ENCODE measurements at places on chromosomes 13 and 19.

DNA sequence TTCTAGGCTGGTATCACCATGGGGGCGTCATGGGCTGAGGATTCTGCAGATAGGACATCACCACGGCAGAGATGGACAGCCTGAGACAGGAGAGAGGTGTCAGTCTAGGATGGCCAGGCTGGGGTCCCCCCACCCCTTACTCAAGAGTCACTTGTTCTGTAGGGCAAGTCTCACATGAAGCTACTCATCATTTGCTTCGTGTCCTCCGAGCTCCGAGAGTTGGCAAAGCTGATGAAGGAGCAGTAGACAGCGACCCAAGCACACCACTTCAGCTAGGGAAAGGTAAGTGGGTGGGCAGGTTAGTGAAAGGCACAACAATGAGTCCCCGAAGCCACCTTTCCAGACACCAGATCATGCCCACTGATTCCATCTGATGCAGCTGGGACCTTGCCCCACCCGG, 1.7 kb downstream of the WDR83 start:
- no peak for DNase-seq

GRCh38 chr13:45356966-45357672, 16.1 kb upstream of the TPT1 start:
- no peak for DNase-seq

- DNase-seq, result no peak
These were observed 100.4 kb upstream of the GJB6 start for GRCh38 chr13:20332361-20333096.

GRCh38 chr19:12984143-12984627, 11.1 kb upstream of the NFIX start:
- peak; percentile 20 for DNase-seq

DNA sequence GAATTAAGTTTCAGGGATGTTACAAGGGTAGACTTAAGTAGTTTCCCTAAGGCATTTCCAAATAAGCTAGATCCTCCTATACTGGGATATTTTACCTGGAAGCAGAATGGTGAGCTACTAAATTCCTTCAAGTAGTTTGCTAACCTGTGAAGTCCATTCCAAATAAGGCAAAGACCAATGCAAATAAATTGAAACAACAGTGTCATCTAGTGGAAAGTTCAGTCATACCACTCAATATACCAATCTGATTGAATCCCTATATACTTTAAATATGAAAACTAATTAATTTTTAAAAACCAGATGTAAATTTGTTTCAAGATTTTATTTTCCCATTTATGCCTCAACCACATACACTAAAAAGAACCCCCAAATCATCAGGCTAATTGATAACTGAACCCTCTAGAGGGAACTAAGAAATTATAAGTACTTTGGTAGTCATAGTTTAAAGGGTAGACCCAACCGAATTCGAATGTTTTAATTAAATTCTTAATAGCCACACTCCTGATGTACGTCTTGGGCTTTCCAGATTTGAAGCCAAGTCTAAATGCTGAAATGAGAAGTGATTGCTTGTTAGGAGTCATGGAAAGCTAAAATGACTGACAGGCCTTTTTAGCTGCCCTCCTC, 223.7 kb downstream of the TBC1D4 start:
- no peak for DNase-seq

- DNase-seq, result no peak
These were observed 92.8 kb upstream of the FARP1 start for GRCh38 chr13:98050041-98050466.

- no peak for DNase-seq
These were observed 3.9 kb downstream of the BCKDHA start for GRCh38 chr19:41401483-41401882.

DNA sequence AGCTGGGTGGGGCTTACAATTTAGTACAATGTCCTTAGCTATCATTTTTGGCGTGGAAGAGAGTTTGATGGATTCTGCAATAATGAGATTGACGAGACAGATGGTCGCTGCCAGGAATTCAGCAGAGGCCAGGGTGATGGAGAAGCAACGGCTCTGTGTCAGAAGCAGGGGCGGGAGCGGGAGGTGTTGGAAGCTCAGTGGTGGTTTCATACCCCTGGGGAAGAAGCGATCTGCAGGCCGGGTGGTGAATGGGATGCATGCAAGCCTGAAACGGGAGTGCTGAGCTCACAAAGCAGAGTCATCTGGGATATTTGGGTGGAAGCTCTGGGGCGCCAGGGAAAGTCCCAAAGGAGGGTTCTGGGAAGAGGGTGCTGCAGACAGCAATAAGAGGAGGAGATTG, 370.8 kb downstream of the ZNF536 start:
- DNase-seq, result no peak

DNA sequence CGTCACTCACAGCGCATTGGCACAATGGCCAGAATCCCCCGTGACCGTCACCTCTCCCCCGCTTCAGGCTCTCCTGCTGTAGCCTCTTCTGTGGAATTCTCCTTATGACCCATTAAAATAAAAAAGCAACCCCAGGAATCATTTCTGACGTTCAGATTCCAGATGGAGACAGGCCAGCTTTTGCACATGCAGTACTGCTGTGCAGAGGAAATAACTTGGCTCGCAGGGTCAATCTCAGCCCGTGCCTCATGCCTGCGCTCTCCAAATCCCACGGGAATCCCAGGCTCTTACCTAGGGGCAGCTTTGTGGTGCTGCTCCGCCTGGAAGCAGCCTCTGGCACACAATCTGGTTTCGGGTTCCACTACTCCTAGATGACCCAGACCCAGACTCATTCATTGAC, 32.7 kb upstream of the SOX1 start:
- DNase-seq, result no peak

DNA sequence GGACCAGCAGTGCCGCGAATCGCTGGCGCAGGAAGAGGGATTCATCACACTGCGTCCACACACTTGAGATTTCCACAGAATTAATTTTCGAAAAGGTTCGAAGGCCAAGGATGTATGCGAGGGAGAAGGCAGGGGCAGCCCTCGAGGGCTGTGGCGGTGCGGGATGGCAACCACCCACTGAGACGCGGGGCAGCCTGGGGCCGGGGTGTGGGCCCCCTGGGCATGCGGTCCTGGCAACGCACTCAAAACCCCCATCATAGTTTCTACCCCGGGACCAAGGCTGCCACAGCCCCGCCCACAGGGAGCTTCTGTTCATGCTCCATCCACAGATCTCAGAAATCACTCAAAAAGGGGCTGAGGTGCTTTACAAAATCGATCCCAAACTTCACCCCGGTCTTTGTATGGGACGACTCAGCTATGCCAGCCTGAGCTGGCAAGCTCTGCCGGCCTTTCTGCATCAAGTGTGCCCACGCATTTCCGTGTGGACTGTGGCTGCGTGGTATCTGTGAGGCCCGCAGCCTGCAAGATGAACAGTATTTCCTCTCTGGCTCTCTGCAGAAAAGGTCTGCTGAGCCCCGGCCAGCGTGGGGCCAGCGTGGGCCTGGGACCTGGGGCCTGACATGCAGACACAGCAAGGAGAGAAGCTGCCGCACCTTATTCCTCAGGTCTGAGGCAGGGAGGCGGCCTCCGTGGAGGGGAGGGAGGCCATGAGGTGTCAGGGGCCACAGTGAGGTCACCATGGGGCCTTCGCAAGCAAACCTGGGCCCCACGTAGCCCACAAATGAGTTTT, 19.2 kb downstream of the ZNF787 start:
- no peak for DNase-seq

DNA sequence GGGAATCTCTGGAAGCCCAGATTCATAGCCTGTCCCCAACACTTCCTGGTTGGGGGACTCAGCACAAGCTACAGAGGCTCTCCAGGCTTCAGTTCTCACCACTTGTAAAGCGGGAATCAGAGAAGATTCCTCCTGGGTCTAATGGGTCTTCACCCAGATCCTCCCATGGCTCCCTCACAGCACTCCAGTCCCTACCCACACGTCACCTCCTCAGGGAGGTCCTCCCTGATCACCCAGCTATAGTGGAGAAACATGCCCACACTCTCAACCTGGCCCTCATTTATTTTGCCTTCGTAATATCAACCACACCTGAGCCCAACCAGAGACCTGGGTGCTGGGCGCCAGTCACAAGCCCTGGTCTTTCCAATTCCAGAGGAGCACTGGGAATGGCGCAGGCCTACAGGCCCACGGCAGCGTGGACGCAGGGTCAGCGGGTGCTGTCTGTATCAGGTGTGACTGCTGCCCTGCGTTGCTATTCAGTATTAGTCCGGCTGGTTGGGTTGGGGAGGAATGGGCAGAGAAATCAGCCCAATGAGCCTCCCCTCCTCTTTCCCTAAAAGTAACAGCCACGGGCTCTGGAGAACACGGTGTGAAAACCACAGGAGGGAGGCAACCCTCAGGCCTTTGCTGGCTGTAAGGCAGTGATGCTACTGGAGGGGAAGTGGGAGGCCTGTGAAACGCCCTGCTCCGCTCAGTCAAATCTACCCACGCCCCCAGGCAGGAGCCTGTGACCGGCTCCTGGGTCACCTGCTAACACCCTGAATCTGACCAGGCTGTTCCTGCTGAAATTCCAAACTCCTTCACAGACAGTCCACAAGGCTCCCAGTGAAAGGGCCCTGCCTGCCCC, 5.2 kb downstream of the AKT2 start:
- DNase-seq, result no peak

DNA sequence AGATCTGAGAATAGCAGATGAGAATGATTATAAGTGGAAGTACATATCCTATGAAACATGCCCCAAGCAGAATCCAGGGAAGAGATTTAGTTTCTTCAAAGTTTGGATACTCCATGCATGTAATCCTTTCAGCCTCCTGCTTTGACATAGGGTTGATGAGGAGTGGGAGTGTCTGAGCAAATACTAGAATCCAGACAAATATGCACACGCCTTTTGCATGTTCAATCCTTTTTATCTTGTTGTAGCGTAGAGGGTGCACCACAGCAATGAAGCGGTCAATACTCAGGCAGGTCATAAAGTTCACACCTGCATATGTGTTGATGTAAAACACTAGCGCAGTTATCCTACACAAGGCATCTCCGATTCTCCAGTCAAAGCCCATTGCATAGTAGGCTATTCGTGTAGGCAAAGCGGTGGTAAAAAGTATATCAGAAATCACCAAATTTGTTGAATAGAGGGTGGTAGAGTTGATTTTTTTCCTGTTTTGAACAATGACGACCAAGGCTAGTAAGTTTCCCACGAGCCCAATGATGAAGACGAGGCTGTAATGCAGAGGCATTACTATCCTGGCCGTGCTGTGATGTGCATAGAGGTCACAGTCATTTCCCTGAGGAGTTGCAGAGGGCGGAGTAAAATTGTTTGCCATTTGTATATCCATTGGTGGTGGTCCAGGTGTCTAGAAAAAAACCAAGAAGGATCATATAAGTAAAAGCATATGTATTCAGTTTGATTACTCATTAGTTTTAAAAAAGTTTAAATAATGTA, 11.5 kb downstream of the GPR183 start:
- no peak for DNase-seq

All from H9 (cell line).